ENCODE measurements at places on chromosomes 16 and 17. TPM values are rescaled to one million over a fixed set of nuclear protein-coding genes. Genes with fewer than 3 reads are reported as not detected.

- no peak for DNase-seq
Measured at GRCh38 chr17:43341715-43342588, 56.8 kb upstream of the ARL4D start.

DNA sequence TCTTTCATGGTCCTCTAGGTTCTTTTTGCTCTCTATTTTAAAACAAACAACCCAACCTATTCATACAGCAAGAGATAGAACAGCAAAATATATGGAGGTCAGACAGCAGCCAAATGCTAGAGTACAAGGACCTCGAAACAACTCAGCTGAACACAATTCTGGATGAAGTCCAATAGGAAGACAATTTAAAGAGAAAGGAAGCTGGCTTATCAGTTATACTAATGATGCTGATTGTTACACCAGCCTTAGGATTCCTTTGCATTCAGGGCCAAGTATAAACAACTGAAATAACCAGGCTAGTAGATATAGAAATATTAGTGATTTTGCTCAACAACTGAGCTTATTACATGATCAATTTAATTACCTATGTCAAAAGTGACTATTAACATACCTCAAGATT is 2.5 kb downstream of the SSH2 start:
- no peak for DNase-seq

DNA sequence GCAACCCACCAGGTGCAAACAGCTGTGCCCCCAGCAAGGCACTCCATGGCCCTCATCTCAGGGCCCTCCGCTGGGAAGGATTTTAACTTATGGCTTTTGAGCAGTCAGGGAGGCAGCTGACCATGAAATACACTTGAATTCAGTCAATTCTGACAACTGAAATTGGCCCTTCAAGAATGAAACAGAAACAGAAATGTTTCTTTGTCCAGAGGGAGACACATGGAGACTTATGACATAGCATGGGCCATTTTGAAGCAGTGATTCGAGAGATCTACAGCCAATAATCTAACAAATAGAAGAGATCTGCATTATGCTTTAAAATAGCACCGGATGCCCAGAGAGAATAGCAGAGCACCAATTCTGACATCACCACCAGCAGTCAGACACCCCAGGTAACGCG is 7.5 kb downstream of the CACNG1 start:
- DNase-seq = no peak

DNA sequence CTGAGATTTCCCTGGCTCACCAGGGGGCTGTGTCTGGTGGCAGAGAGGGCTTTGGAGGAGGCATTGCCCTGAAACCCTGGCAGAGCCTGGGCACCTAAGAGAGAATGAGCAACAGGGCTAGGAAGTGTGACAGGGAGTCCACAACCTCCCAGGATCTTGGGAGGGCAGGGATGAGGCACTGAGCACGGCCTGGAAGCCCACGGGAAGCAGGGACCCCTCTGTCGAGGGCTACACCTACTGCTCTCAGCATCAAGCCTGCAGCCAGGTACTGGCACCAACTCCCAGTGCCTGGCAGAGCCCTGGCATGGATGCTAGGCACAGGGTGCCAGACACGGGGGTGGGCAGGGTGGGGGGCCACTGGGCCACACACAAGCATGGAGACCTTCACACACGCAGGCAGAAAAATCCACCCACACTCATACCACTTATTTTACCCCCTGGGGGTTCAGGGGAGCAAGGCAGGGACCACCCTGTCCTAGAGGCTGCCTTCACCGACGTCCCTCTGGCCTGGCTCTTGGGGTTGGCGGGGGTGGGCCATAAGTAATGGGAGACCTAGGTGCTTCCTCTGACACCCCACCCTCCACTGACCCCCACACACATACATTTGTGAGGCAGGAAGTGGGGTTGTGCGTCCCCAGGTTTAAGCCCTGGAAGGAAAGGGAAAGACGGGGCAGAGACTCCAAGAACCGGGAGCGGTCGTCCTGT is 970 bp upstream of the HSD11B2 start:
- DNase-seq = no peak

DNA sequence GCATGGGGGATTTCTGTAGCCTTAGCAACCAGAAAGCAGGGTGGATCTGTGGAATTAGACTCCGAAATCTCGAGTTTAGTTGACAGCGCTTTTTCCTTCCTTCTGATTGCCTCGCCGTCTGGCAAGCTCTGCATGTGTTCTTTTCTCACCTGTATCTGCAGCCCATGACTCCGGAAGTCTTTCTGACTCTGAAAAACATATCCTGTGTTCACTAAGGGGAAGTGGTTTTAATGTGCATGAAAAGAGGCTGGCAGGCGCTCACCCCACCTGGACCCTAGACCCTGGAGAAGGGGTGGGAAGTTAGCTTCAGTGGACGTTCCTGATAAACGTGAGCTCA is 158.5 kb downstream of the RPTOR start:
- no peak for DNase-seq

DNA sequence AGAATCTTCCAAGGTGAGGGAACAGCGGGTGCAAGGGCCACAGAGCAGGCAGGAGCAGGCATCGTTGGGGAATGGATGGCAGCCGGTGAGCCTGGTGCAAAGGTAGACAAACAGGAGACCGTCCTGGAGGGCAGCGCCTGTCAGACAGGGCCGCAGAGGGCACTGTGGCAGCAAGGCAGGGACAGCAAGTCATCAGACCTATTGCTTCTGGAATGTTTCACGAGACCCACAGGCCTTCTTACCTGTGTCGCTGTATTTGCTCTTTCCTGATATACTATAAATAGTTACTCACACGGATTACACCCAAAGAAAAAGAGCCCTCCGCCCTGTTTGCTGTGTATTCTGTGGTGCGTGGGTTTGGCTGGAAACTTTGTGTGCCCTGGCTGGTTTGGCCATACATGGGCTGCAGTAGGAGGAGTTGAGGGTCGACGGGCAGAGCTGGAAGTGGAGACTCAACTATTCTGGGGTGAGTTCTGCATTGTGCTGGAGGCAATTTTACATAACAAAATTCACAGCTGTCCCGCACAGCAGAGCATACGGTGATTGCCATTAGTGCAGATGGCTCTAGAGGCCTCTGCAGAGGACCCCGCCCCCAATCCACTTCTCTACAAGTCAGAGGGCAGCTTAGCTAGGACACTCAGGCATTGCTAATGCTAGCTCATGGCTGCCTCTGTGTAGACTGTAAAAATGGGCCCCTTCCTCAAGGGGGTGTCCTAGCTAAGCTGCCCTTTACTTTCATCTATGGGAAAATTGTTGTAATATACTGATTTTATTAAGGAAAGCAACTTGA is 18.6 kb upstream of the POLR3E start:
- DNase-seq = no peak

ABCA9 gene
- 118 TPM for total RNA-seq

GAST gene
- not detected for total RNA-seq

DNA sequence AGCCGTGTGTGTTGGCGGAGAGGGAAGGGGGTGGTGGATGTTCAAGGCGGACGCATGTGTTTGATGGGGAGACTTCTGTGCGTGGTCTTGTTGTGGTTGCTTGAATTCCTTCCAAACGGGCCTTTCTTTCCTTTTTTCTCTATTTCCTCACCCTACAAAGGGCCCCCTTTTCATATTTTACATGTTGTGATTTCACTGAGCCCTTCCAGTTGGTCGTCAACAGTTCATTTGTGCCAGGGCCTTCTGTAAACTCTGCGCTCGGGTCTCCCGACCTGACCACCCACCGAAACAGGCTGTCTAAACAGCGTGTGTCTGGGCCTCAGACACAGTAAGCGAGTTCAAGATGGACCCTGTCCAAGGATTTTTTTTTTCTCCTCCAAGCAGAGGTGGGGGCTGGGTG is 228.4 kb downstream of the IRF8 start:
- no peak for DNase-seq

GRCh38 chr16:49332589-49333258 is 40.9 kb upstream of the C16orf78 start:
- no peak for DNase-seq

DNA sequence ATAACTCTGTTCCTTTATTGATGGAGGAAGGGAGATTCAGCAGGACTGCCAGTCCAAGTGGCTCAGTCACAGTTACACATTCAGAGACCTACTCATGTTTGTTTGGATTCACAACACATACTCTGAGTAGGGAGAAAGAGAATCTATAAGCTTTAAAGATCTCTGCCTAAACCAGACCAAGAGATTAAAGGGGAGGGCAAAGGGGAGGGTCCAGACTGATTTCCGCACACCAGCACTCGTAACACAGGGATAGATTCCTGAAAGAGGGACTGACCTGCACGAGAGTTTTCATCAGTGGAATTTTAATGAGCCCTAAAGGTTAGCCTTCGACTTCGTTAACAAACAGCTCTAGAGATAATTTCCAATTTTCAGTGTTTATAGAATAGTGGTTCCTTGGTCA is 71.7 kb upstream of the PMFBP1 start:
- no peak for DNase-seq

C1QTNF1 gene
- 22.6 TPM for total RNA-seq

AGRP gene
- not detected for total RNA-seq

DNA sequence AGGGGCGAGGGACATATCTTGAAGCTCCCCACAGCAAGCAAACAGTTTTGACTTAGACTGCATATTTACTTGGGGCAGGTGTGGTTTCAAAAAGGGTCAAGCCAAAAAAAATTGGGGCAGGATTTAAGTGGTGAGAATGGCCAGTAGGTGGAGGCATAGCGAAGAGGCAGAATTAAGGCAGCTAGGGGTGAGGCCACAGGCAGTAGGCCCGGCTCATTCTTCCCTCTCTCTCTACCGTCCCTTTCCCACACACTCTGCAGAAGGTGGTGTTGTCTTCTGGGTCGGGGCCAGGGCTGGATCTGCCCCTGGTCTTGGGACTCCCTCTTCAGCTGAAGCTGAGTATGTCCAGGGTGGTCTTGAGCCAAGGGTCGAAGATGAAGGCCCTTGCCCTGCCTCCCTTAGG is 2.6 kb downstream of the SHBG start:
- no peak for DNase-seq

- DNase-seq = no peak
Measured at GRCh38 chr16:56510544-56510943, 9.3 kb downstream of the BBS2 start.

GRCh38 chr16:11204513-11205047 is 51.4 kb downstream of the SOCS1 start:
- no peak for DNase-seq
